Chondrocyte (in vitro differentiated cells): ENCODE measurements at places on chromosomes 2 and 18. TPM values are rescaled to one million over a fixed set of nuclear protein-coding genes. Genes with fewer than 3 reads are reported as not detected.

DNA sequence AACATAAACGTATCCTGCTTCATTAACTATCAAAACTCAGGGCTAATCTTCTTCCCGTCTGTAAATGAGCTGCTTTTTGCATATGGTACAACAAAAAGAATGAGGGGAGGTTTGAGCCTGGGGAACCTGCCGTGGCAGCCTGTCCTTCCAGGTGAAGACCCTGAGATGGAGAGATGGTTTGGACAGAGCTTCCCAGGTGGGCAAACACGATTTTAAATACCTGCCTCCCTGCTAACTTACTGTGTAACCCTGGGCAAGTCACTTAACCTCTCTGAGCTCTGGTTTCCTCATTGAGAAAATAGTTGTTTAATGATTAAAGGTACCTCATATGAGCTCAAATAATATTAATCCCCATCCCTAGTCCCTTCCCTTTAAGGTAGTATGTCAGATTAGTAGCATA lies 9.0 kb downstream of the EMX1 start:
- DNase-seq = no peak

DNA sequence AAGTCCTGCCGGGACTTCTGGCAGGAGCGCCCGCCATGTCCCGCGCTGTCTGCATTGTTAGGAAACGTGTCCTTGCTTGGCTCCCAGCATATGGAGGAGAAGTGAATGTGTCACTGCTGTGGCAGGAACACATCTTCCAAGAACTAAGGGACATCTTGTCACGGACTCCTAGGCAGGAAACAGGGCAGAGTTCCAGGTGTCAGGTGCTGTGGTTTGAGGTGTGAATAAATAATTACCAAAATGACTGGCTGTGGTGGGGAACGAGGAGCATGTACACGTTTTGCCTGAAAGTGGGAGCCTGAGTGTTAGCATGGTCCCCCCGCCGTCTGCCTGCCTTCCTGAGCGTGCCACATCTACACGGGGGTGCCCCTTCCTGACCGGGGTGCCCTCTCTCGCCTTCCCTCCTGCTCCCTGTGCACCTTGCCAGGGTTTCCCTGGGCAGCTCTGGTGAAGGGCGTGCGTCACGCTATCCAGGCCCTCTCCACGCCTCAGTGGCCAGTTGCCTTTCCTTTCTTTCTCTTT lies 237.5 kb downstream of the LDLRAD4 start:
- DNase-seq = no peak

GRCh38 chr2:124913868-124914267 lies 888.8 kb downstream of the CNTNAP5 start:
- DNase-seq = no peak

GRCh38 chr2:161571051-161571429 lies 53.2 kb upstream of the SLC4A10 start:
- no peak for DNase-seq

DNA sequence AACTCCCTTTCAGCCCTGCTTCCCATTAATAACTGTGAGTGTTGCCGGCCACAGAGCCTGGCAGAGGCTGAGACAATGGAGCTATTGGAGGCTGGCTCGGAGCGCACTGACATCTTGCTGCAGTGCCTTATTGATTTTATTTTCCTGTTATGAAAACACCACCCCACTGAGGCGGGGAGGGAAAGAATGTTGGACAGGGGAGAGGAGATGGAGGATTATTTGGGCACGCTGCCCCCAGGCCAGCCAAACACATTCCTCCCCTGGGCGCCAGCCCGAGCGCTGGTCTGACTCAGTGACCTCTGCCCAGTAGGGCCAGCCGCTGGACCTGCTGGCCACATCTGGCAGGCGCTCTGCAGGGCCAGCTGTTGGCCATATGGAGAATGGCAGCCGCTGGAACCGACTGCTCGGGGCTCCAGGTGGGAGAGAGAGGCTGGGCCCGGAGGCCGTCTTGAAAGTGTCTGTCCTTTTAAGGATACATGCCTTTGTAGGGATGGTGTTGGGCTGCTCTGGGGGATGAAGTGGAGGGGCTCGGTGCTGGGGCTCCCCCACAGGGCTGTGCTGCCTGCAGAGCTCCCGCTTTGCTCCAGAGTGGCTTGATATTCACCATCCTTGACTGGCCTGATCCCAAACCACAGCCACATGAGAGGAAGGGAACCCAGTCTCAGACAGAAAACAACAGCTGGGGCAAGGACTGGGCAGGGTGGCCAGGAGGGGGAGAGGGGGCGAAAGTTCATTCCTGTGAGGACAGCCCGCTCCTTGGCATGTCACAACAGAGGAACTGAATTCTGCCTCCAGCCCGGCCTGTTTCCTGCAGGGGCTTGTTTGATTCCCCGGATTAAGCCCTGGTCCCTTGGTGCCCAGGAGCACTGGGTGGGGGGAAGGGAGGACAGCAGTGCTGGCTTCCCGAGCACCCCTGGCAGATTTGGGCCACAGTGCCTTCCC lies 179.0 kb downstream of the KLHL29 start:
- no peak for DNase-seq

DNA sequence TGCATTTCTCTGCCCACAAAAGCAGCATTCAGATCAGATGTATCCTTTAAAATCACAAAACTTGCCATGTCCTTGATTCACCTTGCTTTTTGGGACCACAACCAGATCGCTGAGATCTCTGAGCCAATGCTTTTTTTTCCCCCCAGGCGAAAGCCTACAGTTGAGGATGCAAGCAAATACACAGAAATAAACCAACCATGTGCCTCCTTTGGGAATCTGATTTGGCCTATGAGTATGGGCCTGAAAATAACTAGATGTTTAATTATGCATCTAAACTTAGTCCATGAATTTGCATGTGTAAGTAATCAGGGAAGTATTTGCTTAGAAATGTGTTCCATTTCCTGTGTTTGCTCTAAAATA lies 49.7 kb upstream of the CDC42EP3 start:
- DNase-seq = no peak

- no peak for DNase-seq
Measured at GRCh38 chr2:114007436-114007835, 117.5 kb downstream of the ACTR3 start.

- no peak for DNase-seq
Measured at GRCh38 chr2:207138627-207139297, 27.0 kb downstream of the KLF7 start.

DNA sequence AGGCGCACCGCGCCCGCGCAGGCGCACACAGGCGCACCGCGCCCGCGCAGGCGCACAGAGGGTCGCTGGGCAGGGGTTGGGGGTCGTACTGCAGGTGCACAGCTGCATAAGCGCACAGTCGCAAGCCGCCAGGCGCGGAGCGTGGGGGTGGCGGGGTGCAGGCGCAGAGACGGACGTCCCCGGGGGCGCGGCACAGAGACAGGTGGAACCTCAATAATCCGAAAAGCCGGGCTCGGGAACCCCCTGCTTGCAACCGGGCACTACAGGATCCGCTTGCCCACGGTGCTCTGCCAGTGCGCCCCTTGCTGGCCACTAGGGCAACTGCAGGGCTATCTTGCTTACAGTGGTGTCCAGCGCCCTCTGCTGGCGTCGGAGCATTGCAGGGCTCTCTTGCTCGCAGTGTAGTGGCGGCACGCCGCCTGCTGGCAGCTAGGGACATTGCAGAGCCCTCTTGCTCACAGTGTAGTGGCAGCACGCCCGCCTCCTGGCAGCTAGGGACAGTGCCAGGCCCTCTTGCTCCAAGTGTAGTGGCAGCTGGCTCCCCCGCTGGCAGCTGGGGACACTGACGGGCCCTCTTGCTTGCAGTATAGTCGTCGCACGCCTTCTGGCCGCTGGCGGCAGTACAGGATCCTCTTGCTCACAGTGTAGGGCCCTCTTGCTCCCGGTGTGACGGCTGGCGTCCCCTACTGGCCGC lies 34.9 kb downstream of the FAM110C start:
- DNase-seq = no peak

- no peak for DNase-seq
Measured at GRCh38 chr2:177812713-177813396, 259.7 kb downstream of the PDE11A start.

DNA sequence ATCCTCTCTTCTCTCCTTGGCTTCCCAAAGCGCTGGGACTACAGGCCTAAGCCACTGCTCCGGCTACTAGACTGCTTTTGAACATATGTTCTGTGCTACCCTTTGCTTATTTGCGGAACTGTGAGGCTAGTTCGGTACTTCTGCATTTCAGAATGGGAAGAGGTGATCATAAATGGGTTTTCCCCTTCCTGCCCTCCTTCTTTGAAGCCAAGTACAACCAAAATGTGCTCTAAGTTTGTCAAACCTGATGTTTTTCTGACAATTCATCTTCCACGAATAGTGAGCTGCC lies 1.7 kb upstream of the ESCO1 start:
- DNase-seq = no peak

- DNase-seq = no peak
Measured at GRCh38 chr2:33723329-33723728, 124.2 kb upstream of the FAM98A start.

DNA sequence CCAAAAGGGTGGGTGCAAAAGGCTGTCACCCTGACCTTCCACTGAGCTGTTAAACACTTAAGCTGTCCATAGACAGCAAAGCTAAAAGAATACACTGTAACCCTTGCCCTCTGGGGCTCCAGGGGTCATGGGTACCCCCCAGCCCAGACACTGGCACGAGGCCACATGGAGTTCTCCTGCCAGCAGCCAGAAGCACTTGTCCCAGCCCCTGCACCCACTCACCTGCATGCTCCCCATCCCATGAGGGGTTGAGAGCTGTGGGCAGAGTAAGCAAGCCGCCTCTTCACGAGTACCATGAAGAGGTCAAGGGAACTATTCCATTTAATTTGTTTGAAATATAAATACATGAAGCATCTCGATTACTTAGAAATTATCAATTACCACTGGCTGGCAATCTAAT lies 867.1 kb upstream of the ZEB2 start:
- no peak for DNase-seq

GRCh38 chr2:118774458-118775133 lies 72.9 kb downstream of the EN1 start:
- DNase-seq = no peak

DNA sequence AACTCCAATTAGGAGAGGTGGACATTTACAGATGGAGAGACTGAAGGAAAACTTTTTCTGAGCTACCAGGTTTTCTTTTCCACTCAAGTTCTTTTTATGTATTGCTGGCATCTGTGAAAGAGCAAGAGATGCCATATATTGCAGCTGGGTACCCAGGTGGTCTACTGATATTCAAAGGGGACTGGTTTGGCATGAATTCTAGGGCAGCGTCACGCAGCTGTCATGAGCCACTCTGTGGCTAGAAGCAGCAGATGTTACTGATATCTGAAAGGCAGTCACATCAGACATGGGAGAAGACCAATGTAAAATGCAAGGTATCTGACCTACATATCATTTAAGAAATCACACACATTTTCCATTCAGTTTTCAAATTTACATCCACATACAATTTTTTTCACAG lies 408.8 kb downstream of the GALNT13 start:
- DNase-seq = no peak

DNA sequence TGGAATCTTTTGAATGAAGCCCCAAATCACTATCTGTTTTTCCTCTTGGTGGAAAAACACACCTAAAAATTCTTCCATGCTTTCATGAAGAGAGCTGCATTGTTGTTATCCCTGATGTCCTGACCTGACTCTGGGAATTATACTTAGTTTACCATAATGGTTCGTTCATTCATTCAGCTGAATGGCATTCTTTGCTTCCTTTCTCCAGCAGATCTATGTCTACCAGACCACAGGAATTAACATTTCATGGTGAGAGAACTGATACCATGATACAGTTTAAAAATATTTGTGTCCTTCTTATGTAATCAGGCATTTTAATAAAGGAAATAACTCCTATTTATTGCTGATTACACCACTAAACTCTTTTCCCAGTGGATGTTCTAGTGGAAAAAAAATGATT lies 11.1 kb upstream of the SLC4A10 start:
- no peak for DNase-seq

- DNase-seq = no peak
Measured at GRCh38 chr2:194301946-194302345, 1355.1 kb upstream of the SLC39A10 start.

DNA sequence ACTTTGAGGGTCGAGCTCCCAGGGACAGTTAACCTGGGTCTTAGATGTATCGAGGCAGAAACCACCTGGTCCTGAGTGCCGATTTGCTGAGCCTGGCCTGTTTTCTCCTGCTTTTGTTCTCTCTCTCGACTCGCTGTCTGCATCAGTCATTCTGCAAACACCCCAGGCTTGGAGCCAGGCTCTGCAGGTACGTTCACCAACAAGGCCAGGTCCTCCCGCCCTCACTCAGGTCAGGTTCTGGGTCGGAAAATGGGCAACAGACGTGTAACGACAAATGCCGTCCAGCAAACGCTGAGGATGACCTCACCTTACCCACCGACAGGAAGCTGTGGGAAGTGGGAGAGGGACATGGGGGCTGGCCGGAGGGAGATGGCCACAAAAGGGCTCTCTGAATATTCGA lies 57.7 kb upstream of the PXDN start:
- DNase-seq = peak; percentile 67

PIKFYVE gene
- 24.7 to 29.3 TPM (median 28.3 TPM) in 3 replicates for total RNA-seq

STARD6 gene
- not detected in 3 replicates for total RNA-seq

ABCB11 gene
- total RNA-seq = not detected in 3 replicates

TMEFF2 gene
- total RNA-seq = 1.4 to 8.6 TPM (median 1.5 TPM) in 3 replicates

CNDP1 gene
- total RNA-seq = 0.22 TPM in 1 of 3 replicates, not detected in the others

NCL gene
- 298 to 471 TPM (median 302 TPM) in 3 replicates for total RNA-seq

ATG16L1 gene
- total RNA-seq = 23.8 to 25.7 TPM (median 24.8 TPM) in 3 replicates

IL36G gene
- total RNA-seq = not detected in 3 replicates

SAG gene
- not detected in 3 replicates for total RNA-seq

CIB4 gene
- total RNA-seq = not detected in 3 replicates

CDH2 gene
- 175 to 208 TPM (median 198 TPM) in 3 replicates for total RNA-seq
